ENCODE measurements at places on chromosomes 6 and 20.

DNA sequence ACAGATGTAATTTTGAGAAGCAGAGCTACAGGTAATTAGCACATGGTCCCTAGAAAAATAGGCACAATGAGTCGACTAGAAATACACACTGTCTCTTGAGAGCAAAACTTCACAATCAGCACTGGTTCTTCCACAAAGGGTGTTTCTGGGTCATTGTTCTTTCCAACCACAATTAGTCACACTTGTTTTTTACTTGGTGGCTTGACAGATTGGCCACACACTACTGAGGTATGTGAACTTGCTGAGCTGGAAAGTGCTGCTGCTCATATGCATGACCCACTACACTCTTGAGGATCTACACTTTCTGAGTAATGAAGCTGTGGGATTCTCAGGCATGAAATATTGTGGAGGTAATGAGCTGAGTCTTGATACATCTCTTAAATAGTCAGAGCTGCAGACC is 347.7 kb downstream of the BCKDHB start:
- DNase-seq = no peak
- no peaks in the 10 kb centered on the region for H3K27me3 ChIP-seq
- peaks cover 13% of the 10 kb centered on the region for H3K4me1 ChIP-seq
- no peak overlapping the region for H3K27ac ChIP-seq
- no peak overlapping the region for H3K4me3 ChIP-seq

DNA sequence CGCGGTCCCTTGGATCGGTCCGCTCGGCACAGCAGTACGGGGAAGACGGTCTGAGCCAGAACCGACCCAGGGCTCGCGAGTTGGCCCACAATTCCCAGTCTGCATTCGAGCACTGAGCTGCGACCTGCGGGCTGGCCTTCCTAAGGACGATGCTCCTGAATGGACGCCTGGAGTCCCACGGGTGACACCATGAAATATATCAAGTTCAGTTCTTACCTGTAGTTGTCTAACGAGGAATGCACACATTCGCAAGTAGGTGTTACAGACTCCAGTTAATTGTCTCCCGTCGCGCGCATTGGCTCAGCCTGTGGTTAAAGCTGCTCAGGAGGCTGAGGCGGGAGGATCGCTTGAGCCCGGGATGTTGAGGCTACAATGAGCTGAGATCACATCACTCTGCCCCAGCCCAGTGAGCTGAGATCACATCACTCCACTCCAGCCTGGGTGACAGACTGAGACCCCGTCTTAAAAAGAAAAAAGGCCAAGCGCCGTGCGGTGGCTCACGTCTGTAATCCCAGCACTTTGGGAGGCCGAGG is 802 bp downstream of the PEX7 start:
- H3K27ac ChIP-seq = peak overlapping the region; percentile 79
- H3K36me3 ChIP-seq = peaks cover 1% of the 10 kb centered on the region
- H3K27me3 ChIP-seq = no peaks in the 10 kb centered on the region
- no peaks in the 10 kb centered on the region for H3K4me1 ChIP-seq

GRCh38 chr6:11229655-11230046 is 2.8 kb downstream of the NEDD9 start:
- no peaks in the 10 kb centered on the region for H3K36me3 ChIP-seq
- DNase-seq = no peak
- H3K27me3 ChIP-seq = no peaks in the 10 kb centered on the region

DNA sequence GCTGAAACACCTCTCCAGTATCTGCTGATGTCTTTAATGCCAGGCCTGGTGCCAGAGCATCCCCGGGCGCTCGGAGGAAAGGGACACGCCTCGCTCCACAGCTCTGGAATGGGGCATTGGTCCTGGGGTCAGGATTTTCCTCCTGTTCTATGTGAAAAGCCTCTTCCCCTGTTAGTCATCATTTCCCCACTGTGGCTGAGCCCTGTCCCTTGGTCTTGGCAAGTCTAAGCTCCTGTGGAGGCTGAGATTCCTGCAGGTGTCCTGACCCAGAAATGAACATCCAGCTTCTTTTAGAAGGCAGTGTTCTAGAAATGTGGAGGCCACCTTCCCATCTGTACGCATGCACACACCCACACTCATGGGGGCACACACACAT is 19.4 kb downstream of the SYNDIG1 start:
- no peaks in the 10 kb centered on the region for H3K4me1 ChIP-seq
- no peak overlapping the region for H3K4me3 ChIP-seq
- H3K36me3 ChIP-seq = no peaks in the 10 kb centered on the region
- DNase-seq = no peak
- H3K27me3 ChIP-seq = peaks cover under 1% of the 10 kb centered on the region

GRCh38 chr6:136624347-136624746 is 74.1 kb upstream of the MAP7 start:
- peaks cover 20% of the 10 kb centered on the region for H3K4me1 ChIP-seq
- H3K27me3 ChIP-seq = no peaks in the 10 kb centered on the region
- no peak overlapping the region for H3K4me3 ChIP-seq

DNA sequence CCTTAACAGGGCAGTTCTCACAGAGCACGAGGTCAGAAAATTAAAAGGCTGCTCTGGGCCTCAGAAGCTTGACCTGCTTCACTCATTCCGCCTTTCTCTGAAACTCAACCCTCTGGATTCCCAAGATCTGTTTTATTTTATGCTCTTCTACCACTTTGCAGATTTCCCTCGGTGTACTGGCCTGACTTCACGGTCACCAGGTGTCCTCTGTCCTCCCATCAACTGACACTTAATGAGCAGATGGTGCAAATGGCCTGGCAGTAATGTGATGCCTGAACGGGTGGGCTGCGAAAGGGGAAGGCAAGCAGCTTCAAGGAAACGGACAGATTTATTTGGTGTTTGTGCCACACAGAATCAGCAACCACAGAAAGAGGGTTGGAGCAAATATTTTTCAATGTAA is 169.7 kb upstream of the TFAP2D start:
- DNase-seq = no peak
- H3K36me3 ChIP-seq = no peaks in the 10 kb centered on the region
- H3K4me3 ChIP-seq = no peak overlapping the region
- no peaks in the 10 kb centered on the region for H3K27me3 ChIP-seq
- H3K4me1 ChIP-seq = no peaks in the 10 kb centered on the region

DNA sequence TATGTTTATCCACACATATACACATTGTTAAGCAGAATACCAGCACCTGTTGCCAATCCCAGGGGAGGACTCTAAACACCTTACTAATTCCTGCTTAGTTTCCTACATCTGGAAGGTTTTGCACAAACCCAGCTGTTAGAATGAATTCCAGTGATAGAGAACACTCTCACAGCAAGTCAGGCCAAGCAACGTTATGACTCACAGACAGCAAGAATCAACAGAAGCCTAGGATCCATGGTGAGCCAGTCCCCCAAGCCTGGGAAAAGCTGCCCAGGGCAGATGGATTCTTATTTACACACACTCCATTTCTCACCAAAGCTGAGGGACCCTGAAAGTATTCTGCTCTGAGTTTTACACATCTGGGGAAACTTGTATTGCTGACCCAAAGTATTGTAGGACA is 291.7 kb downstream of the SLC35F1 start:
- no peaks in the 10 kb centered on the region for H3K4me1 ChIP-seq
- H3K27me3 ChIP-seq = no peaks in the 10 kb centered on the region
- H3K27ac ChIP-seq = no peak overlapping the region
- no peaks in the 10 kb centered on the region for H3K36me3 ChIP-seq
- H3K4me3 ChIP-seq = no peak overlapping the region

DNA sequence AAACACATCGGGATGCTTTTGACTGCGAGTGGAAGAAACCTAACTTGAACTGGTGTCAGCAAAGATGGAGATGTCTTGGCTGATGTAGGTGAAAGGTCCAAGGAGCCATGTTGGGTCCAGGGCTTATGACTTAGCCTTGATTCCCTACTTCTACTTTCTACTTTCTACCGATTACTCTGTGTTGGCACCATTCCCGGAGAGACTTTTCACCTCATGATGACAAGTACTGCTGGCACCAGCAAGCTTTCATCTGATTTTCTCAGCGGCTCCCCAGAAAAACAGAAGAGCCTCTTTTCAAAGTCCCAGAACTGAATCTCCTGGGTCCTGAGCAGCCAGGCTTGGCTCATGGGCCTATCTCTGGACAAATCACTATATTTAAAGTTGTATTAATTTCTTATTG is 4.9 kb upstream of the EDN3 start:
- no peaks in the 10 kb centered on the region for H3K4me1 ChIP-seq
- DNase-seq = no peak
- H3K4me3 ChIP-seq = no peak overlapping the region

DNA sequence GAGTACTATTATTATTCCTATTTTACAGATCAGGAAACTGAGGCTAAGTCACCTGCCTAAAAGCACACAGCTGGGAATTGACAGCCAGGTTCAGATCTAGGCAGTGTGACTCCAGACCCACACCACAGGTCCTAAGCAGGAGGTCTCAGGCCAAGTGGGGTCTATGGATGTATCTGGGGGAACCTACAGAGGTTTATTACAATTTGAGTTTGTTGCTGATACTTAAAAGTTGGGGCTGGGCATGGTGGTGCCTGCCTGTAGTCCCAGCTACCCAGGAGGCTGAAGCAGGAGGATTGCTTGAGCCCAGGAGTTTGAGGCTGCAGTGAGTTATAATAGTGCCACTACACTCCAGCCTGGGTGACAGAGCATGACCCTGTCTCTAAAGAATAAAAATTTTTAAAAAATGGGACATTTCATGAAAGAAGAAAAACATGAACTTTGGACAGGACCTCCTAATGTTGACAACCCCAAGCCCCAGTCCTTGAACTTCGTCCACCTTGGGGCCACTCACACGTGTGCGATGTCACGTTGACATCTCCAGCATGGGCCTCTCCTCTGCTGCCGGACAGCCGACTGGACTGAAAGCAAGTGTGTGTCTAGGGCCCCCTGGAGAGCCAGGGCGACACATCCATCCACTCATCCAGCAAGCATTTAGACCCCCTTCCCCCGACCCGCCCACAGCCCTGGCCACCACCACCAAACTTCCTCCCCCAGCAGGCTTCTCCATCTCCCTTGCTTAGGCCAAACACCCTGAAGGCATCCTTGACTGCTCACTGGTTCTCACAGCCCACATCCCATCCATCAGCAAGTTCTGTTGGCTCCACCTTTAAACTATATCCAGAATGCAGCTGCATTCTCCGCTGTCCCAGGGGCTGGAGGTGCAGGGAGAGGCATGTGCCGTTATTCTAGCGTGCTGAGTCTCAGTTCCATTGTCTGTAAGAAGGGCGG is 40.0 kb downstream of the NOL4L start:
- DNase-seq = no peak
- no peak overlapping the region for H3K27ac ChIP-seq
- H3K36me3 ChIP-seq = no peaks in the 10 kb centered on the region

- DNase-seq = no peak
- H3K27ac ChIP-seq = no peak overlapping the region
- H3K36me3 ChIP-seq = no peaks in the 10 kb centered on the region
- no peak overlapping the region for H3K4me3 ChIP-seq
These were observed 279.4 kb downstream of the CD83 start for GRCh38 chr6:14396826-14397517.

GRCh38 chr6:24549674-24550353 is 55.0 kb downstream of the ALDH5A1 start:
- no peak overlapping the region for H3K4me3 ChIP-seq
- no peak overlapping the region for H3K27ac ChIP-seq
- H3K4me1 ChIP-seq = no peaks in the 10 kb centered on the region
- H3K27me3 ChIP-seq = no peaks in the 10 kb centered on the region
- no peak for DNase-seq
- no peaks in the 10 kb centered on the region for H3K36me3 ChIP-seq

DNA sequence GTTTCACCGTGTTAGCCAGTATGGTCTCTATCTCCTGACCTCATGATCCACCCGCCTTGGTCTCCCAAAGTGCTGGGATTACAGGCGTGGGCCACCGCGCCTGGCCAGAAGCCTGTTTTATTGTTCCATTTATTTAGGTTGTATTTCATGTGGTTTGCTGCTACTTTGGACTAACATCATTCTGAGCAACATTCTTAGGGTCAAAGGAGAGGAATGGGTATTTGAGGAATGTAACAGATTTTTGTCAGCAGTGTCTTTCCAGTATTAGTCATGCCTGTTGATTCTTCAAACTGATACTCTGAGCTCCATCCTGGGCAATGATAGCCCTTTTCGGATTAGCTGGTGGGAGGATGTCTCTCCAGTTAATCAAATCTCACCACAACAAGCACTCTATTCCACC is 213.0 kb upstream of the CITED2 start:
- no peaks in the 10 kb centered on the region for H3K27me3 ChIP-seq
- no peak overlapping the region for H3K4me3 ChIP-seq
- no peaks in the 10 kb centered on the region for H3K36me3 ChIP-seq
- peaks cover 8% of the 10 kb centered on the region for H3K4me1 ChIP-seq
- no peak for DNase-seq

DNA sequence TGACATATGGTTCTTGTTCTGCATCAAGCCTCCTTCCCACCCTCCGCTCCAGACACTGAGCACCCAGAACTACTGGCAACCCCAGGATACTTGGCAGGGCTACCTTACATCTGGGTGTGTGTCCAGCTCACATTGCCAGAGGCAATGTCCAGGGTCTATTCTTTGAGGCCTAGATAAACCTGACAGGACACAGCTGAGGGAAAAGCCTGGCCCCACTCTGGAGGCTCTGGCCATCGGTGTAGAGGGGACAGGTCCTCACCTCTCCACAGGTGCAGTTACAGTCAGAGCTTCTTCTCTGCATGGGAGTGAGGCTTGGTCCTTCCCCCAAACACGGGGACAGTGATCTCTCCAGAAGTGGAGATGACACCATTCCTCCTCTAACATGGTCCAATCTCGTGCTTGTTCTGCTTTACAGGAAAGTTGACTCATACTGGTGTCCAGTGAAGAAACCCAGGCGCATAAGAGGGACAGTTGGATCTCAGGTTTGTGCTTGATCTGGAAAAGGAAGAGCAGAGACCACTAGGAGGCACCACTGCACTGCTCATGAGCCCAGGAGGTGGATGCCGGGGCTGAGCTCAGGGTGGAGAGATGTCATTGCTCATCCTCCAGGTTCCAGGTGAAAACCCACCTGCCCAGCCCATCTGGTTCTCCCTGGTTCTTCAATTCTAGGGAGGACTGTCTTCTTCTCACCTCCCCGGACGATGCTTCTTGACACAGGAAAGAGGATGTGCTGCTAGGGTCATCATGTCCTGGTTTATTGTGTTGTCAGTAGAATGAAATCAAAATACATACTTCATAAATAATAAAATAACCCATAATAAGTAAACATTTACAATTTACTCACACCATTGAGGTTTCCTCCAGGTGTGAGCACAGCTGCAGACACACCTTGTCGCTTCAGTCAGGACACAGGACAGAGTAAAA is 14.7 kb downstream of the HLA-F start:
- H3K4me3 ChIP-seq = no peak overlapping the region
- no peaks in the 10 kb centered on the region for H3K36me3 ChIP-seq
- DNase-seq = peak; percentile 75
- H3K27me3 ChIP-seq = no peaks in the 10 kb centered on the region
- no peak overlapping the region for H3K27ac ChIP-seq

GRCh38 chr6:107409942-107410341 is 49.4 kb downstream of the PDSS2 start:
- DNase-seq = no peak
- H3K27me3 ChIP-seq = no peaks in the 10 kb centered on the region
- H3K36me3 ChIP-seq = no peaks in the 10 kb centered on the region
- no peak overlapping the region for H3K4me3 ChIP-seq

DNA sequence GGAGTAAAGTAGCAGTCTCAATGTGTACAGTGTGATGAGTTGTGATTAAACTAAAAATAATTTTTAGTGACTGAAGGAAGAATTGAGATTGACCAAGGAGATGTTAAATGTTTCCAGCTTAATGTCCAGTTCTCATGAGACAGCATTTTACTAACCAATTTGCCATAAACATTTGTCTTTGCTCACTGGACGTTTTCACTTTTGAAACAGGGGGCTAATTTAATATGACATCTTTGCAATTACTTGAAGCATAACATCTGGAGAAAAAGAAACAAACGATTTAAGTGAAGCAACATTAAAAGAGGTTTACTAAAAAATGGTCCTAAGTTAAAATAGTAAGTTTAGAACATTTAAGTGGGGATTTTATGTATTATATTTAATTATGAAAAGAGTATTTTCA is 443.8 kb downstream of the BCKDHB start:
- H3K27me3 ChIP-seq = no peaks in the 10 kb centered on the region
- H3K4me1 ChIP-seq = no peaks in the 10 kb centered on the region
- H3K4me3 ChIP-seq = no peak overlapping the region
- no peaks in the 10 kb centered on the region for H3K36me3 ChIP-seq
- H3K27ac ChIP-seq = no peak overlapping the region

Data from liver (tissue), 10 donors.